SHP77 treated with DMSO at 0.1 percent for 48 hours (cell line): ENCODE measurements at places on chromosomes 5 and 9.

GRCh38 chr5:126852841-126853271 is 75.9 kb downstream of the LMNB1 start:
- DNase-seq, result no peak

DNA sequence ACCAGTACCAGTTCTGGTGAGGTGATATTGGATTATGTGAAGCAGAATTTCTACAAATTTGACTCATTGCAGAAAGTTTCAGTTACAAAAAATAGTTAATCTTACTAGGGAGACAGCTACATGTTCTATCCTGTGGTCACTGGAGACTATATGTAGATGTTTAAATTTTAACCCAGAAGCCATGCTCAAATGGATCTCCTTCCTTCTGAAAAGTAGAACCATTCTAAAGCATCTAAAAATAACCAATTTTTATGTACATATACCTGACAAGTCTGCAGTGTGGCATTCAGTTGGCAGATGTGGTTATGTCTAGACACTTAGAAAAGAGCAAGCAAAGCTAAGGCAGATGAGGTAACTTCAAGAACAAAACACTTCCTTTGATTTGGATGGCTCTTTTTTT is 65.5 kb upstream of the POU4F3 start:
- DNase-seq, result no peak

DNA sequence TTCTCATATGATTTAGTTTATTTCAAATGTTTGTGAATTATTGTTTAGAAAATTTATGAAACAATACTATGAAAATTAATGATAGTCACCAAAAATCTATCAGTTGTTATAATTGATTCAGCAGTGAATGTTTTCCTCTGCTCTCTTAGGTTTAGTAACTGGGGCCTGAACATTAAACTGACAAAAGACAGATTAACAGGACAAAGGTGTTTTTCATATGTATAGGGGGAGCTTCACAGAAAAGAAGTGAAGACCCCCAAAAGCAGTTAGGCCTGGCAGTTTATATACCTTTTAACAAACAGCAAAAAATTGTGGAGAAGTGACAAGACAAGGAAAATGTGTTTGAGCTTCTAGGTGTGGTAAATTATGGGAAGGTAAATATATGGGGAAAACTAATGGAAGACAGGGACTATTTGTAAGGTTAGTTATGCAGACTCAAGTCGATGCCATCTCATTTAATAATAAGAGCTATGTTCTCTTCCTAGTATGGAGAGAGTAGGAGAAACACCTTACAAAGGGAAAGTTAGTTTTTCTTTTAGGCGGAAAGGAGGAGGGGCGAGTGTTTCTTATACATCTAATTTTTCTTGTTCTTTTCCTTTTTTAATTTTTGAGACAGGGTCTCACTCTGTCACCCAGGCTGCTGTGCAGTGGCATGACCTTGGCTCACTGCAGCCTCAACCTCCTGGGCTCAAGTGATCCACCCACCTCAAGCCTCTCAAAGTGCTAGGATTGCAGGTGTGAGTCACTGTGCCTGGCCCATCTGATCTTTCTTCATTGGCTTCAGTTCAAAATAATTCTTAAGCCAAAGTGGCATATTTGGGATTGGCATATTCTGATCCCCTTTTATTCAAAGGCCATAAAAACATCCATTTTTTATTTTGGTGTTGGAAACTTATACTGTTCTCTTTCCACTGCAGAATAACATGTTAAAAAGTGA is 77.8 kb downstream of the C9orf153 start:
- DNase-seq, result no peak

DNA sequence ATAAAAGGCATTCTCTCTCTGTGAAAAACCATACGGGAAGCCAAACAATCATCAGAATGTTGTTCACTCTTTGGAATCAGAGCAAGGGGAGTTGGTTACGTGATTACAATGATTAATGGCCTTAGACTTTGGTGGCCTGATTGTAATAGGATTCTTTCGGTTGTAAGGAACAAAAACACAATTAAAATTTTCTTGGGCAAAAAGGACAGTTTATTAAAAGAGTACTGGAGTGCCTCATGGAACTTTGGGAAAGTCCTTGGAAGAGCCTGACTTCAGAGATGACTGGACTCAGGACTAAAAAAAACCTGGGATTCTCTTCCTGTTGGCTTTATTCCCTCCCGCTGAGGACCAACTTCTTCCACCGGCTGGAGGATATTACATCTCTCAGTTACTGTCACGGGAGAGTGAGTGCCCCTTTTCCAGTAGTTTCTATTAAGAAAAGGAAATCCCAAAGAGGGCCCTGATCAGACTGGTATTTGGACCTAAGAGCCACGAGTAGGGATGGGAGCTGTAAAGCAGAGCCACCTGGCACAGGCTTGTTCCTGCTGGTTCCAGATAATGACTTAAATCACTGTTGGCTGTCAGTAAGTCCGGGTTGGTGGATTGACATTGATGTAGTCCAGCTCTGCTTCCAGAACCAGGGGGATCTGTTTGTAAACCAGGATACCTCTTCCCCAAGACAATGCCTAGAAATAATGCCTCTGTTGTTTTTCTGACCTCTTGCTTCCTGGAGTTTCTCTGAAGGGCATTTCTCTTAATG is 53.9 kb downstream of the CFAP95 start:
- no peak for DNase-seq

GRCh38 chr5:116671211-116671736 is 96.7 kb upstream of the SEMA6A start:
- DNase-seq, result no peak

DNA sequence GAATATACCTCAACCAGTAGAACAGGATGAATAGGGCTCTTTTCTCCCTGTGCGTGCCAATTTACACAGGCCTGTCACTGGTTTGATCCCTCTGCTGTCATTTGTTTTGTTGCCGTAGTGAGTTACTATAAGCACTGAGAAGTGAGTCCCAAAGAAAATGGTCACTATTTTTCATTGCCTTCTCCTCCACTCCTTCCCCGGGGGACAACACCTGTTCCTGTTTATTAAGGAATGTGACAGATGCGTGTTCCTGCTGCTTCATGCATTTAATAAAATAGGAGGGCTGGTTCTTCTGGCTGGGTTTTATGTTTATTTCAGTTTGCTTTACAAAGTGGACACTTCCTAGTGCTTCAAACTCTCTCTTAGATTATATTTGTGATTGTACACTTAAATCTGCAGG is 6.4 kb downstream of the THBS4 start:
- DNase-seq, result no peak
